CD8-positive, alpha-beta memory T cell (primary cell): ENCODE measurements at places on chromosomes 5 and 9. TPM values are rescaled to one million over a fixed set of nuclear protein-coding genes. Genes with fewer than 3 reads are reported as not detected.

The EXOSC3 gene
- 112 TPM for total RNA-seq

The ZFP37 gene
- total RNA-seq: 1.7 TPM

DNA sequence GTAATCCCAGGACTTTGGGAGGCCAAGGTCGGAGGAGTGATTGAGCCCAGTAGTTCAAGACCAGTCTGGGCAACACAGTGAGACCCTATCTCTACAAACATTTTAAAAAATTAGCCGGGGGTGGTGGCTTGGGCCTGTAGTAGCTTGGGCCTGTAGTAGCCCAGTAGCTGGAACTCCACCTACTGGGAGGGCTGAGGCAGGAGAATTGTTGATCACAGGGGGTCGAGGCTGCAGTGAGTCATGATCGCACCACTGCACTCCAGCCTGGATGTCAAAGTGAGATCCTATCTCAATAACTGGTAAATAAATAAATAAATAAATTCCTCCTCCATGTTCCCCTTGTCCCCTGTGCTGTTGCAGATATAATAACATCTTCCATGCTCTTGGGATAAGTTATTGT lies 14.3 kb downstream of the VCAN start:
- H3K36me3 ChIP-seq: no peaks in the 10 kb centered on the region
- H3K27me3 ChIP-seq: no peaks in the 10 kb centered on the region
- H3K4me3 ChIP-seq: no peak overlapping the region
- no peaks in the 10 kb centered on the region for H3K4me1 ChIP-seq

DNA sequence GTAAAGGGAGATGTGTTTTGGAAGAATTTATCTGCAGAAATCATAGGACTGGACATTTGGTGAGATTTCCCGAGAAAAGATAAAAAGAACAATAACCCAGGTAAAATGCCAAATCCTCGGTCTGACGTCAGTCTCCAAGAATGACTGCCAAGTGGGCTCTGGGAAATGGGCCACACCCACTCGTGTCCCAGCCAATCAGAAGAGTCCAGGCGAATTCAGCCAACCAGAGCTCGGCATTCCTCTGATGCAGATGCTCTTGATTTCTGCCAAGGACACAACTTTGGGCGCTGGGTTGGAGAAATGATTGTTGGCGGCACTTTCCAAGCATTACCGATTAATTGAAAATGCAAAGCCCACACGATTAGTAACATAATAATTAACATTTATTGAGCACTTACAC lies 73.3 kb downstream of the FGF18 start:
- H3K27ac ChIP-seq: no peak overlapping the region
- no peaks in the 10 kb centered on the region for H3K27me3 ChIP-seq
- no peak for DNase-seq

DNA sequence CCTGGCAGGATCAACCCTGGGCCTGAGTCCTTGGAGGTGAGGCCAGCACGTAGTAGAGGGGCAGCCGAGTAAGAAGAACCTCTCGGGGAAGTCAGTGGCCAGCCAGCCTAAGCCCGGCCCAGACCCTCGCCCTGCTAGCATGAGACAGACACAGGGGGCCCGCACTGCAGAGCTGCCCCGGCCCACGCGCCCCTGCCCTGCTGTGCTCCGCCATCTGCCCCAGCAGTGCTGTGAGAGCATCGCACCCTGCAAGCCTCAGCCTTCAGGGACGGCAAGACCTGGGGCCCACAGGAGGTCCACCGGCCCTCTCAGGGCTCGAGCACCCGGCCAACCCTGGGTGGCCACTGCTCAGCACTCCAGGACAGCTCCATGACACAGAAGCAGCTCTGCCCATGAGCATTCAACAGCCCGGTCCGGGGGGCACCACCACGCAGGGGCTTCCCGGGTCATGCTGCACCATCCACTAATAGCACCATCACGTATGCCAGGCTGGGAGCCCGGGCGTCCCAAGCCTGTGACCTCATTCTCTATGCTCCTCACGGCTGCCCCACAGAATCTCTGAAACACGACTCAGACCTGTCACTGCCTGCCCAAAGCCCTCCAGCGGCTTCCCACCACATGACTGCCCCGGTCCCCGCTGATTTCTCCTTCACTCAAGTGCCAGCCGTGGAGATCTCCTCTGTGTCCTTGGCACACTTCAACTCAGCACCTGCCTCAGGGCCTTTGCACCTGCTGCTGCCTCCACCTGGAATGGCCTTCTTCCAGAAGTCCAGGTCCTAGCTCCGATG lies 38.1 kb downstream of the ADAMTS2 start:
- H3K36me3 ChIP-seq: no peaks in the 10 kb centered on the region
- H3K4me1 ChIP-seq: no peaks in the 10 kb centered on the region
- H3K27me3 ChIP-seq: no peaks in the 10 kb centered on the region

DNA sequence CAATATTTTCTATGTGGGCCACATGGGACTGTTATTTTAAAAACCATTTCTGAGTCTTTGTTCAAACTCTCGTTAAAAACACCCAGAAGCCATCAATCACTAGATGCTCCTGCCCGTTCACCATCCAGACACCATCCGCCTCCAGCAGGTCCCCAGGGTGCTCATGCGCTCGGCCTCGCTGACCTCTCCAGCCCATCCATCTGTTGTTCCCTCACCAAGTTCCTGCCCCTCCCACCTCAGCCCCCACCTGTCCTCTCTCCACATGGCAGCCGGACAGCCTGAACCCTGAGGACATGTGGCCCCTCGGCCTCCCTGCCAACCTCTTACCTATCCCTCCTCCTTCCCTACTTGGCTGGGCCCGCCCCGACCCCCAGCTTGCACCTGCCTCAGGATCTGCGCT lies 31.6 kb downstream of the NSUN2 start:
- H3K36me3 ChIP-seq: peaks cover 59% of the 10 kb centered on the region
- no peaks in the 10 kb centered on the region for H3K27me3 ChIP-seq
- no peaks in the 10 kb centered on the region for H3K4me1 ChIP-seq
- H3K4me3 ChIP-seq: no peak overlapping the region

- no peaks in the 10 kb centered on the region for H3K4me1 ChIP-seq
- H3K4me3 ChIP-seq: no peak overlapping the region
- no peaks in the 10 kb centered on the region for H3K27me3 ChIP-seq
Observed at GRCh38 chr5:170405817-170406216, 16.6 kb upstream of the KCNMB1 start.

- no peaks in the 10 kb centered on the region for H3K27me3 ChIP-seq
- no peaks in the 10 kb centered on the region for H3K36me3 ChIP-seq
- no peak for DNase-seq
- no peak overlapping the region for H3K27ac ChIP-seq
Observed at GRCh38 chr5:16521521-16522483, 56.2 kb upstream of the ZNF622 start.

DNA sequence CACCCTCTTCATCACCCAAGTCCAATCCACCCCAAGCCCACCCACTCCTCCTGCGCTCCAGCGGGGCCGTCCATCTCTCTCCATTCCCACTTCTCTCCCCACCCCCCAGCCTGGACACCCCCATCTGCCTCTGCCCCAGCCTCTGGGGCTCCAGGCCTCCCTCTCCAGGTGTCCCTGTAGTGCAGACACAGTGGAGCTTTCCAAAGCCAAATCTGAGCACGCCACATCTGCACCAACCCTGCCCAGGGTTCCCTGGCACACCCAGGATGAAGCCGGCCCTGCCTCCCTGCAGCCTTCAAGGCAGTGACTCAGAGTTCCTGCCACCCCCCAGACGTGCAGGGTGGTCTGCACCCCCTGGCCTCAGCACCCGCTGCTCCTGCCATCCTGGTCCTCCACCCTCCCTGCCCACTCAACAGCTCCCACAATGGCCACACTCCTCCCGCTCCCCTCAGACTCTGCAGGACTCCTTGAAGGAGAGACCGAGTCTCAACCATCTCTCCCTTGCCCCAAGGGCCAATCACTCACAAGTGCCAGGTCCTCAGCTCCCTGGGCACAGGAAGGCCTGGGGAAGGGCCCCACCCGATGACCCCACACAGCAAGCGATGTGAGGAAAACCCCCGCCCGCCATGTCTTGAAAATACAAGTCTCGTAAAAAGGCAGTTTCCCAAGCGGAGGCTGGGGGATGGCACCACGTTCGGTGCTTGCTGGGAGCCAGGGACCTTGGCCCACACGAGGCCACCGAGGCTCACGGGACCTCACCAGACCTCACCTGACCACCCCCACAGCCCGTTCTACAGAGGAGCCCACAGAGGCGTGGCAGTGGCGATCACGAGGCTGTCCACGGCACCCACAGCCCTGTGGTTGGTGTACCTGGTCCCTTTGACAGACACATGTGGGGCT lies 22.2 kb downstream of the VAV2 start:
- H3K27me3 ChIP-seq: no peaks in the 10 kb centered on the region
- H3K27ac ChIP-seq: no peak overlapping the region
- no peaks in the 10 kb centered on the region for H3K4me1 ChIP-seq
- H3K36me3 ChIP-seq: no peaks in the 10 kb centered on the region

DNA sequence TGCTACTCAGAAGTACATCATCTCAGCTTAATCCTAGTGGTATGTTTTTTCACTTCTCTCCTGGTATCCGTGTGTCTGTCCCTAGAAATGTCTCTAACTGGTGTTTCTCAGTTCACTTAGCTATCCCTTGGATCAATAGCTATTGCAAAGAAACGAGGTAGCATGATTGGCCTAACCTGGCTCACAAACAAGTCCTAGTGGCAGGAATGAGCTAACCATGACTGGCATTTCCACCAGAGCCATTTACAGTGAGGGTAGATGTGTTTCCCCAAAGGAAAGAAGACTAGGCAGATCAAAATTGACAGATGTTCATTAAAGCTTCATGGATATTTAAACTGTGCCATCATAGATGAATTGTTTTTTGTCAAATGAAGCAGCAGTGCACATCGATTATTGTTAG lies 82.5 kb downstream of the PALM2AKAP2 start:
- H3K27ac ChIP-seq: no peak overlapping the region
- no peaks in the 10 kb centered on the region for H3K27me3 ChIP-seq
- no peaks in the 10 kb centered on the region for H3K4me1 ChIP-seq
- H3K36me3 ChIP-seq: no peaks in the 10 kb centered on the region
- H3K4me3 ChIP-seq: no peak overlapping the region

GRCh38 chr9:114170771-114171461 lies 15.6 kb downstream of the COL27A1 start:
- H3K4me3 ChIP-seq: no peak overlapping the region
- no peak for DNase-seq
- no peaks in the 10 kb centered on the region for H3K36me3 ChIP-seq
- H3K27ac ChIP-seq: no peak overlapping the region
- no peaks in the 10 kb centered on the region for H3K4me1 ChIP-seq

- H3K4me3 ChIP-seq: no peak overlapping the region
- H3K36me3 ChIP-seq: peaks cover 6% of the 10 kb centered on the region
Observed at GRCh38 chr5:41935544-41935943, 10.5 kb downstream of the FBXO4 start.

DNA sequence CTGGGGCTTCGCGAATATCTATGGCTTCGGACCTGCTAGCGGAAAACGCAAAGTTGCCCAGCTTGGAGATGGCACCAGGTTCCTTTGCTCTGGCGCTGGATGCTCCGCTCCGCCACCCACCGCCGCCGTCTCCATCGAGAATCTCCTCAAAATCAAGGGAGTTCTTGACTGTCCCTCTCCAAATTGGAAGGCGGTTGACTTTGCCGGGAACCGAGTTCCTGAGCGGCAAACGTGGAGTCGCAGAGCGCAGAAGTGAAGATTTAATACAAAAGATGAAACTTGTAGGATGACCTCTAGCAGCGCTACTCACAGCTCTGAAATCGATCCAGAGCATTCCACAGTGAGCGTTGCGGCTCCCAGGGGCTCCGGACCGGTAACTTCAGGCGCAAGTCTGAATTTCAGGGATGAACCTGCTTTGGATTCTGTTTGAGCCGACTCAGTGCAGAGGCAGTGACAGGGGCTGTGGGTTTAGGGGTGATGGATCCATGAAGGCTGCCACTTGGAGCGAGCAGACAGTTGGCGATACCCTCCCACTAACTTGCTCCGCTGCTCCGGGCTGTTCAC lies 1641.5 kb upstream of the C9orf72 start:
- H3K27ac ChIP-seq: no peak overlapping the region
- H3K27me3 ChIP-seq: peaks cover 8% of the 10 kb centered on the region
- no peaks in the 10 kb centered on the region for H3K4me1 ChIP-seq

DNA sequence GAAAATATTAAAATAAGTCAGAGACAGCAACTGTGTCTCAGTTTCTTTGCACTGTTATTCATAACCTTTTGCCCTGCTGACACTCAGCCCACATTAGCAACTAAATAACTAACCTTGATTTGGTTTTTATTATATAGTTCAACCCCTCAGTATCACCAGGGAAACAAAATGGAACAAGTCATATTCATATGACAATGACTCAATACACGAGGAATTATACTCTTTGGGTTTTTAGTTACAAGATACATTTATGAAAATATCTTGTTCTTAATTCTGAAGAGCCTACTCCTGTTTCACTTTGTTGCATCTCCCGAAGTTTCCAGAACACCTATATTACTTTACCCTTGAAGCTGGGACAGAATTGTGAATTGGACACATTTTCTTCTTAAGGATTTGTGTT lies 845.4 kb downstream of the EFNA5 start:
- no peaks in the 10 kb centered on the region for H3K27me3 ChIP-seq
- no peak overlapping the region for H3K4me3 ChIP-seq
- no peak overlapping the region for H3K27ac ChIP-seq

- no peak overlapping the region for H3K4me3 ChIP-seq
- no peaks in the 10 kb centered on the region for H3K36me3 ChIP-seq
- no peaks in the 10 kb centered on the region for H3K4me1 ChIP-seq
- no peak overlapping the region for H3K27ac ChIP-seq
- no peaks in the 10 kb centered on the region for H3K27me3 ChIP-seq
Observed at GRCh38 chr9:35856882-35857281, 13.3 kb downstream of the OR13J1 start.
